Activated CD4-positive, alpha-beta T cell treated with anti-CD3 and anti-CD28 coated beads for 24 hours (primary cell): ENCODE measurements at places on chromosomes 6 and 20.

DNA sequence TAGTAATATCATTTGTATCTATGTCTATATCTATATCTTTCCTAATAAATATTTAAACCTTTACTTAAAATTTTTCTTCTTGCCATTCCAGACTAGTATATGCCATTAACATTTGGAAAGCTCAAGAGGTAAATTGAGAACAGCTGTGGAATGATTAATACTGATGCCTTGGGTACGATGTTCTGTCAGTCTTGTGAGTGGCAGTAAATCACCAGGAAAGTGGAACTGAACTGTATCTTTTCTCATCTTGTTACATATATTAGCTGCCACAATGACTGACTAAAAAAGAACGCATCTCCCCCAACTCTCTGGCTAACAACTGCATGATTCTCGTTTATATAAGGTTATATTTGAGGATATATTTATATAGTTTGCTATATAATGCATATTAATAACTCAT is 137.0 kb upstream of the ASCC3 start:
- DNase-seq, result no peak

- DNase-seq, result no peak
Observed at GRCh38 chr6:168345896-168346754, 26.5 kb upstream of the DACT2 start.

- no peak for DNase-seq
Observed at GRCh38 chr6:132414322-132414721, 13.0 kb upstream of the MOXD1 start.

GRCh38 chr6:15504040-15504495 is 158.8 kb downstream of the DTNBP1 start:
- DNase-seq, result no peak

DNA sequence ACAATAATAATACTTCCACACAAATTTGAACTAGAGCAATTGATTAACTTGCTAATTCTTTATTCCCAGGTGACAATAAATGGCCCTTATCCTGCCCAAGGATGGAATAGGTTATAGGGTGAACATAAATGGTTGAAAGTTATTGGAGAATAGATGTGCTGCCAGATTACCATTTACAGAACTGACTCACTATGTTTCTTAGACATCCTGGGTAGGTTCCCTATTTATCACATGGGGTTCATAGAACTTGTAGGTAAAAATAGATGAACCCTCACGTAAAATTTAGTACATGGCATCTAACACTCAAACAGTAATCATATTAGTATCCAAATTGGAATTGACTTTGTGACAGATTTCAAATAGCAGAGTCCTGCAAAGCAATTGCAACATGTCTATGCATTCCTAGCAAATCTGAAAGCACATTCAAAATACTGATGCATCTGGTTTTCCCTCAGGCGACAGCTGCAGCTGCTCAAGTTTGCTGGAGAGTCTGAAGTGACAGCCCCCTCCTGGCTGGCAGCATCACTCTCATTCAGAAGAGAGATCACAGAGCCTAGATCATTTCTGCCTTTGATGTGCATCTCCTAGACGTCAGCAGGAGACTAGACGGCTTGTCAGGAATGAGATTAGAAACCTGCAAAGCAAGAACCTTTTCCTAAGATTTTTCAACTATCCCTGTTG is 80.2 kb upstream of the RNF217 start:
- DNase-seq, result no peak

DNA sequence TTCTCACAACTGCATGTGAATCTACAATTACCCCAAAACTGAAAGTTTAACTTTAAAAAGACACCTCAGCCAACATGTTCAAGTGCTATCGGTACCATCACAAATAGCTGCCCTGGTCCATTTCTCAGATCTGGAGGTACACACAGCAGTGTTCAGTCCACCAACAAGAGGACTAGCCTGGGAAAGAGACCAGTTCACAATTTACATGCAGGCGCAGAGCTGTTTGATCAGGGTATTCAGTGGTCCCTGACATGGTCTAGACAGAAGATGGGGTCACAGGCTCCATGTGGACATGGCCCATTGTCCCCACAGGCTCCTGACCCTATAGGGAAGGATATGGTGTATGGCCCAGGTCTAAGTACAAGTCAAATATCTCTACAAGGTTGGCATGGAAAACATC is 15.6 kb upstream of the TGM6 start:
- DNase-seq, result no peak

DNA sequence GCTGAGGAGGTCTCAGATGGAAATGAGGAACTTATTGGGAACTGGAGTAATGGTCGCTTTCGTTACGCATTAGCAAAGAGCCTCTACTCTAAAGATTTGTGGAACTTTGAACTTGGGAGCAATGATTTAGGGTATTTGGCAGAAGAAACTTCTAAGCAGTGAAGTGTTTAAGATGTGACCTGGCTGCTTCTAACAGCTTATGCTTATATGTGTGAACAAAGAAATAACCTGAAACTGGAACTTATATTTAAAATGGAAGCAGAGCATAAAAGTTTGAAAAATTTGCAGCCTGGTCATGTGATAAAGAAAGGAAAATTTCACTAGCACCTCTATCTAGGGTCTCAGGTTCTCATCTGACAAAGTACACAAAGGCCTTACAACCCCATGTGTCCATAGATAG is 23.5 kb downstream of the IRF4 start:
- DNase-seq, result no peak

- no peak for DNase-seq
Observed at GRCh38 chr20:16444057-16444777, 129.0 kb downstream of the KIF16B start.

DNA sequence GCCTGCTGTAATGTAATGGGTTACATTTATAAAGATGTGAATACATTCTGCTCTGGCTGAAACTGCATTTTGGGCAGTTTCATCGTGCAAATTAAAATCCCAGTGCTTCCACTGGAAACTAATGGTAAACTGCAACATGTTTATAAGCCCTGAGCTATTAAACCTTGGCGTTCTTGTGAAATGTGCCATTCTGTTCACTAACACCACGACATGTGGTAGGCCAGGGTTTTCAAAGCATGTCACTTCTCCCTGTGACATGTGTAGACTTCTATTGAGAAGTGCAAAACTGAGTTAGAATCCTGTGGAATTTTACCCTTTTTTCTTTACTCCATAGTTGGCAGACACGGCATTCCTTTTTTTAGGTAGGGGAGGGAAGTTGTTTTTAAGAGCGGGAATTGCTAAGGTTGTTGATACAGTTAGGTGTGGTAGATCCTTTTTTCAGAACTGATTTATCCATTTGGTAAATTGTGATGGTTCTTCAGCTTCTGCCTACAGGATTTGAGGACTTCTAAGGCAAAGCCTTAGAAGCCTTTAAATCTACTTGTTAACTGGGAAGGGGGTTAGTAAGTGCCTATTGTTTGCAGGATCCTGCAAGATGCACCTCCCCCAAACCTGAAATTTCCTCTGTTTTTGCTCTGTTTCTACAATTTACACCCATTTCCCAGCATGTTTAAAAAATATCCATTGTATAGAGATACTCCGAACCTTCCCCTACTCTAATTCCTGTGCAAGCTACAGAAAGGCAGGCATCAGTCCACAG is 4.2 kb downstream of the SASH1 start:
- no peak for DNase-seq

GRCh38 chr20:19867074-19867473 is 109.0 kb downstream of the RIN2 start:
- no peak for DNase-seq

GRCh38 chr6:158439255-158439654 is 120.6 kb upstream of the TMEM181 start:
- DNase-seq, result no peak

- DNase-seq, result no peak
Observed at GRCh38 chr6:69915346-69915745, 49.0 kb downstream of the COL19A1 start.

DNA sequence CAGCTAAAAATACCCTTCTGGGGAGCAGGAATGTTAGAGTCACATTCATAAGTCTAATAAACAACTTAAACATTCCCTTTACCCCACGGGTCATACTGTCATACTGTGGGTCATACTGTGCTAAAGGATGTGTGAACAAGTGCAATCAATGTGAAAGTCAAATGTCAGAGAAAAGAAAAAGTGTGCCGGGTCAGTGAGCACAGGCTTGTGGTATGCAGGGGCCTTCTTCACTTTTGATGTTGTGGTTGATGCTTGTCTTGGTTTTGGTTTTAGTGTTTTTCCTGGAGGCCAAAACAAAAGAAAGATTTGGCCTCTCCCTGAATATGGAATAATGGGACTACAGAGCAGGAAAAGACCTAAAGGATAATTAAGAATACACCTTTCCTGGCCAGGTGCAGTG is 267.9 kb upstream of the PLN start:
- no peak for DNase-seq

- DNase-seq, result no peak
Observed at GRCh38 chr6:34714663-34715062, 18.1 kb upstream of the ILRUN start.

DNA sequence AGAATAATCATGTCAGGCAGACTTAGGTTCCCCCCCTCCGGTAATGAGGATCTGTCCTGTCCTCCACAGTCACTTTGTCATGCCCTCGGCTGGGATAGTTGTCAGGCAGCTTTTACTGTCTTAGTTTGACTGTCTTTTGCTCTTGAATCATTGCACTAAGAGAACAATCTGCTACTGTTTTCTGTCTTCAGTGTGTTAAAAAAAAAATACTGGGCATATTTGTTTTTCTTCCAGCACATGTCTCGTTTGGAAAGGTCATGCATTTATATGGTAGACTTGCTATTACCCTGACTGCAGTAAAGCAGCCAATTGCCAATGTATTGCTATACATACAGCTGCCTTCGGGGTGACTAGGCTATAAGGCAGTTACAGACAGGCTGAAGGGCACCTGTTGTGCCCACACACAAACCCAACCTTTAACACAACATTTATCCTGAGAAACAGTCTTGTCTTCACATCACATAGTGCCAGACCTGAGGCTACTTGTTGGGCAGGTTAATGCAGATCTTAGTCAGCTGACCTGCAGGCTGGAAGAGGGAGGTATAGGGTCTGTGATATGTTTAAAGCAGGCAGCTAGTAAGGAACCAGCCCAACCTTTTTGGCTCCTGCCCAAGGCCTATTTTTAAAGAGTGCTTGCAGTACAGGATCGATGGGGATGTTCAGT is 26.7 kb downstream of the ARFGEF3 start:
- no peak for DNase-seq

GRCh38 chr6:76264468-76264867 is 192.0 kb upstream of the IMPG1 start:
- no peak for DNase-seq

DNA sequence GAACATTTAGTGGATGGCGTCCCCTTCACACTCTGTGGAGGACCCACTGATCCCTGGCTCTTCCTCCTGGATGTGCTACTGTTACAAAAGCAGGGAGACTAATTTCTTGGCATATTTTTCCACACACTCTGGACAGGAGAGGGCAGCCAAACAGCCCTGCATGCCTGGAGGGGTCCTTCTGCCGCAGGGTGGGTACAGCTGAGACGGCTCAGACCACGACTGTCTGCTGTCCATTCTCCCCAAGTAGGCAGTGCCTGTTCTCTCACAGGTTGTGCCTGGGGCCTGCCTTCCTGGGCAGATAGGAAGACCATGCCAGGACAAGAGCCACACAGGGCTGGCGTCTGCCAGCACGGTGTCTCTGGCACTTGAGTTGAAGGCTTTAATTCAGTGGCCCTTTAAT is 260.1 kb downstream of the FOXC1 start:
- no peak for DNase-seq

DNA sequence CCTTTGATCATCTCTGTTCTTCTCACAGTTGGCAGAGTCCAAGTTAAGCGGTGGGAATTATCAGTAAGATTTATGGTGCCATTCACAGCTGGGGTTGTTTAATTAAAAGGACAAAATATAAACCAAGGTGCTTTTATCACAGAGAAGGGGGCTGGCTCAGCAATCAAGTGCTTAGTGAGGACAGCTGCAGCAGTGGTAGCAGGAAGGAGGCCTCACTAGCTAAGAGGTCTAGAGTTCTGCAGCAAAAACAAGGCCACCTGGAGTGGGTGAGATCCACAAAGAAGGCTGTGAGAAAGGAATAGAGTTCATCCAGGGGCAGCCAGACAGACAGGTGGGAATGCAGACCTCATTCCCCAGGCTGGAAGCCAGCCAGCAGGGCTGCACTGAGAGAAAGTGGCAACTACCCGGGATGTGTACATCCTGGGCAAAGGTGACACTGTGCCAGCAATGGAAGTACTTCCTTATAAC is 37.1 kb downstream of the PIGU start:
- DNase-seq, result no peak

DNA sequence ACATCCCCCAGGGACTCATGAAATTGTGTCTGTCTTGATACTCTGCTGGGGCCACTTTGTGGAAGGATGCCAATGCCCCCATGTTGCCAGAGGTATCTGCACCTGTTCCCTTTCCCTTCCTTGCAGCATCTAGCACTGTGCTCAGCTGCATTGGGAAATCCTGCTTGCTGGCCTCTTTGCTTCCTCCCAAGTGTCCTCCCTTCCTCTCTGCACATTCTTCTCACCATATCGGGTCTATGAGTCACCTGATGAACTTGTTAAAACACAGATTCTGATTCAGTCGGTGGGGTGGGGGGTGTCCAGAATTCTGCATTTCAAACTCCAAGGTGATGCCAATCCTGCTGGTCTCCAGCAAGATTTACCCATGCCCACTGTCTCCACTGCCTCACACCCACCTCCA is 467.8 kb downstream of the PTPRT start:
- no peak for DNase-seq

DNA sequence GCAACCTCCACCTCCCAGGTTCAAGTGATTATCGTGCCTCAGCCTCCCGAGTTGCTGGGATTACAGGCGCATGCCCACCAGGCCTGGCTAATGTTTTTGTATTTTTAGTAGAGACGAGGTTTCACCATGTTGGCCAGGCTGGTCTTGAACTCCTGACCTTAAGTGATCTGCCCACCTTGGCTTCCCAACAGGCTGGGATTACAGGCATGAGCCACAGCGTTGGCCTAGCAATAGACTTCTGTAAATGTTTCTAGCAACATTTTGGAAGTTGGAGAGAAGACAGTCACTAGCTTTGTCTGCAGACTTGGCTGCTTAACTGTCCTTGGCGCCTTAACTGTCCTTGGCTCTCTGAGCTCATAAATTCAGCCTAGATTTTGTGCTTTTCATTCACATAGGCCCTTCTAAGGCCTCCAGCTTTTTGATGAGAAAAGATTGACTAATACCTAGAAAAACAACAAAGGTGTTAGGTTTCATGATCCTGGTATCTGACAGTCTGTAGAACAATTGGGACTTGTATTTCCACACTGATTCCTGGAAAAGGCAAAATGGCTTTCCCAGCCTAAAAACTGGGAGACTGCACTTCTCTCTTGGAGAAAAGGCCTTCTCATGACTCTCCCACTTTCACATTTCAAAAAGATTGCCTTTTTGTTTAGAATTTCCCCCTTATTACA is 49.7 kb downstream of the OR2B2 start:
- no peak for DNase-seq

GRCh38 chr6:113719545-113719944 is 137.6 kb upstream of the MARCKS start:
- DNase-seq, result no peak

GRCh38 chr6:107763946-107764345 is 60.2 kb downstream of the SCML4 start:
- DNase-seq, result no peak

GRCh38 chr6:37653933-37654565 is 43.6 kb downstream of the MDGA1 start:
- DNase-seq, result peak; percentile 59

- no peak for DNase-seq
Observed at GRCh38 chr6:101826269-101826668, 432.8 kb downstream of the GRIK2 start.

GRCh38 chr6:34531580-34532201 is 24.4 kb downstream of the SPDEF start:
- no peak for DNase-seq
